ENCODE measurements at places on chromosomes 1 and 21.
A peak's percentile ranks its signal among the peaks of the same experiment; 100 is the strongest.

DNA sequence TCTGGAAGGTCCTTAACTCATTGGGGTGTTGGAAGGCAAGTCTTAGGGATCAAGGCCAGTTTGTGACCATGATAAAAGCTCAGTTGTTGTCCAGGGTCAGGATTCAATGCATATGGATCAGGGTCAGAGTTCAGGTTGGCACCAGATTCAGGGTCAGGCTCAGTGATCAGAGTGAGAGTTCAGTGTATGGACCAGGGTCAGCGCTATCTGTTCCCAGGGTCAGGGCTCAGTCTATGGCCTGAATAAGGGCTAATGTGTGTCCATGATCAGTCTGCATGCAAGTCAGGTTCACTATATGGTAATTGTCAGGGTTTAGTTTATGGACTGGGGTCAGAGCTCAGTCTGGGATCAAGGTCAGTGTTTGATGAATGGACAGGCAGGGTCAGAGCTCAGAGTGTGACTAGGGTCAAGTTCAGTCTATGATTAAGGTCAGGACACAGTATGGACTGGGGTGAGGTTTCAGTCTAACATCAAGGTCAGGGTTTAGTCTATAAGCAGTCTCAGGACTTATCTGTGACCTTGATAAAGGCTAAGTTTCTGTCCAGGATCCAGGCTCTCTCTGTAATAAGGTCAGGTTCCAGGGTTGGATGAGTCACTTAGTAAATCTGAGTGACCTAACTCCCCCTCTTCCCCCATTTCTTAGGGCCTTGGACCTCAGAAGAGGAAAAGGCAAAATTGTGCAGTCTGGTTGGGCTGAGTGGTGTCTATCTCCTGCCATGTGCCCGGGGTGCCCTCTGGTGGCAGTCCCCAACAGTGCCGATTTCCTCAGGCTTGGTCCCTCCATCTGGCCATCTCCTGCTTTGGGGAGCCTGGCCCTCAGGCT, 23.8 kb downstream of the KNCN start:
- peak; percentile 71 for DNase-seq

GRCh38 chr21:38619992-38620479, 121.8 kb upstream of the ERG start:
- DNase-seq, result no peak

DNA sequence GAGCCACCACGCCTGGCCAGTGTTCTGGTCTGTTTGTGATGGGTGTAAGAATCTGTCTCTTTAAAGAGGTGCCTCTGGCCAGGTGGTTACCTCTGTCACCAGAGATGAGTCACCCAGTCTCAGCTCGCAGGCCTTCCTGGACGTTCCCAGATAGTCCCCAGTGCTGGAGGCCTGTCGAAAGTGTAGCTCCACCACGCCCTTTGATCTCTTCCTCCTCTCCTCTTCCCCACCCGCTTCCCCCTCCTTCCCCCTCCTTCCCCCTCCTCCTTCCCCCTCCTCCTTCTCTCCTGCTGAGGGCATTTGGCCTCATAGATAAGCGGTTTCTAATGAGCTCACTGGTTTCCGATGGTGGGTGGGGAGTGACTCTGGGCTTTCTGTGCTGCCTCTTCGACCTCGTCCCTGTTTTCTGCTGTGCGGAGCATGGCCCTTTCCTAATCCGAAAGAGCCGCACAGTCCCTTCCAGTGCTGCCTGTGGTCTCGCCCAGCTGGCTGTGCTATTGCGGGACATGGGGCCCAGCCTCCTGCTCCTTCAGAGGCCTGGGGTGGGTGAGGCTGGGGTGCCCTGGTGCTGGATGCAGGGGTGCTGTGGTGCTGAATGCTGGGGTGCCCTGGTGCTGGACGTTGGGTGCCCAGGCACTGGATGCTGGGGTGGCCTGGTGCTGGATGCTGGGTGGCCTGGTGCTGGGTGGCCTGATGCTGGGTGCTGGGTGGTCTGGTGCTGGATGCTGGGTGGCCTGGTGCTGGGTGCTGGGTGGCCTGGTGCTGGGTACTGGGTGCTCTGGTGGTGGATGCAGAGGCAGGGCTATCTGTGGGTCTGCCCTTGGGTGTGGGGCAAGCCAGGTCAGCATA, 19.2 kb downstream of the AGPAT3 start:
- peak; percentile 30 for DNase-seq

- DNase-seq, result no peak
Measured at GRCh38 chr1:110420874-110421793, 13.6 kb upstream of the LAMTOR5 start.

GRCh38 chr1:161731981-161732718, 10.8 kb downstream of the FCRLB start:
- no peak for DNase-seq

DNA sequence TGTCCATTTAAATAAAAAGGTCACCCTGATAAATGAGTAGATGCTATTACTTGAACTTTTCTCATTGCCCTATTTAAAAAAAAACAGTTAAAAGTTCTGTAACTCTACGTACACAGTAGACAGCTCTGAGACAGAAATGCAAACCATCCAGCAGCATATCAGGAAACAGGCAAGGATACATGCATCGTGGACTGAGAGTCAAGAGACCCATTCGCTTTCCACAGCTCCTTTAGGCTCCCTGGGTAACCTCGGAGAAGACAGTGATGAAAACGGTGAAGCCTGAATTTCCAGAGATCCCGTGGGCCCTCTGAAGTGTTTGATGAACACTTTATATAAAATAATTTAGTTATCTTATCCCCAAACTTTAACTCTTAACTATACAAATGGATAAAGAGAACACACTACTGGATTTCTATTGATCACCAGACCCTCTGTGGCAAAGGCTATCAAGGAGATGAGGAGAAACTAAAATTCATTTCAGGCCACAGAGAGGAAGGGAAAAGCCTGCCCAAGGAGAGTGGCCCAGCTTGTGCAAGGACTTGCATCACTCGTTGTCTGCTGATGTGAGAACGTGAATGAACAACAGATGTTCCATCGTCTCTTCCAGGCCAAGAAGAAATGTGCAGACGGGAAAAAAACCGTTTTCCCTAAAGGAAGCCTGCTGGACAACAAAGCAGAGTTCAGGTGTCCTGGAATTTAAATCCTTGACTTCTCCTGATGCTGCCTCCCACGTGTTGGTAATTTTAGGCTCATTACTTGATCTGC, 131.0 kb downstream of the TGFBR3 start:
- no peak for DNase-seq
